ENCODE measurements at places on chromosomes 6 and 20.

GRCh38 chr6:129981598-129981997 is 36.8 kb upstream of the L3MBTL3 start:
- DNase-seq = no peak

GRCh38 chr6:32386040-32386439 is 14.3 kb upstream of the TSBP1 start:
- DNase-seq = no peak

GRCh38 chr6:117771403-117771802 is 96.1 kb downstream of the NUS1 start:
- DNase-seq = no peak

GRCh38 chr20:19501476-19502115 is 256.5 kb upstream of the RIN2 start:
- no peak for DNase-seq

DNA sequence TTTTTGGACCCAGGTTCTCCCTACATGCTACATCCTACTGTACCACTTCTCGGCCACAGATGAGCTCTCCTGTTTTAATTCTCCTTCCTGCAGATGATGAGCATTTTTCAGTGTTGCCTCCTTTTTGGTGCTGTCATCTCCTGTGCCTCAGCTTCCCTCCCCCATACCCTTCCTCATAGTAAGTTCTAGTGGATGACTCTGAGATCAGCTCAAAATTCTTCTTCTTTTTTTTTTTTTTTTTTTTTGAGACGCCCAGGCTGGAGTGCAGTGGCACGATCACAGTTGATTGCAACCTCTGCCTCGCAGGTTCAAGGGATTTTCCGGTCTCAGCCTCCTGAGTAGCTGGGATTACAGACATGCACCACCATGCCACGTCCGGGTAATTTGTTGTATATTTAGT is 3.8 kb downstream of the TMEM14A start:
- no peak for DNase-seq

DNA sequence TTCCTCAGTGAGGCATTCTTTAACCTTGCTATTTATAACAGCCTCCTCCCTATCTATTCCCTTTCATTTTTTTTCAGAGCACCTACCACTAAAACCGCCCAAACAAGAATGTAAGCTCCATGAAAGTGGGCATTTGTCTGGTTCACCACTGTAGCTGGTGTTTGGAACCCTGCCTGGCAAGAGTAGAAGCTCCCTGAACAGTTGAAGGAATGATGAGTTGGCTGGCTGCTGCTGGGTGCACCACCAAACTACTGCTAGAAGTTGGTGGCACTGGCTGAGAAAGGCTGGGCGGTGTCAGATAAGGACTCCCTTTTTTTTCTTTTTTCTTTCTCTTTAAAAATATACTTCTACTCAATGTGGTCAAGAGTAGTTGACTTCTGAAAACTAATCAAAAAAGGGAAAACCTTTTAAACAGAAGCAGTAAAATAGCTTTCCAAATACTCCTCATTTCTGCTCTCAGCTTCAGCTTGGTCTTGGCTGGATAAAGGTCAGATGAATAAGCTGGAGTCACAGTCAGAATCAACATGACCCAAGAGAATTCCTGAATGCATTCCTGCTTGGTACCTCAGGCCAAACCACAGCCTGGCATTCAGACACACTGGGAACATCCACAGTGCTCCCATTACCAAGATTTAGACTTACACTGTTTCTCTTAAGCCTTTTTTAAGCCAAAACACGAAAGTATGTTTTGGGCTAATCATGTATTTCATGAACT is 38.0 kb downstream of the RTN4IP1 start:
- DNase-seq = no peak

DNA sequence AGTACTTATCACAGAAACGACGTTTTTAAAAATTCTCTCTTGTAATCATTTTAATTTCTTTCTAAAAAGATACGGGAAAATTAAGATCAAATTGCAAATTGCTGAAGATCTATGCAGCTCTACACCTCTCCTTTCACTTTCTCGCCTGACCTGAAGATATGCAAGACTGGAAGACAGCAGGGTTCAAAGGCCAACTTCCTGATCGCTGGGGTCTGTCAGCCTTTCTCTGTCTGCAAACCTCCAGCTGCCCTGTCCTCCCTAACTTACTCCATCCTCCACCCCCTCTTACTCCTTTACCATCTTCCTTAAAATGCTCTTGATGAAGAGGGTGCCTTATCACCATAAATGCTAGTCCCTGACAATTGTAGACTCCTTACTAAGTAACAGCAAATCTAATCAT is 63.7 kb downstream of the POPDC3 start:
- DNase-seq = no peak

GRCh38 chr6:53796791-53797190 is 2.0 kb downstream of the LRRC1 start:
- DNase-seq = no peak

DNA sequence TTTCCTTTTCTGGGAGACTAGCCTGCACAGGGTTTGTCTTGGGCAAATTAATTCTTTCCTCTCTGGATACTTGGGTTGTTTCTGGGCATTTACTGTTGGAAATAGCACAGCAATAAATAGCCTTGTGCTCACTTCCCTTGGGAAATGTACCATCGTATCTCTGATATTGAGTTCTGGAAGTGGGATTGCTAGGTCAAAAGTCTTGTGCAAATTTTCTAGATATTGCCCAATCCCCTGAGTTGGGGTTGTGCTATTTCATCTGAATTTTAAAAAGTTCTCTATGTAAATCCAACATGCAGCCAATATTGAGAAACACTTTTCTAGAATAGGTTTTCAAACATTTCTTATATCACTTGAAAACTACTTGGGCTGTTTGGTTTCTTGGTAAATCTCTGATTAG is 64.0 kb upstream of the ELOVL5 start:
- no peak for DNase-seq

- DNase-seq = no peak
Measured at GRCh38 chr6:148323344-148323743, 19.3 kb upstream of the SASH1 start.

All from T-helper 22 cell (primary cell).